ENCODE measurements at places on chromosomes 11 and 22.

DNA sequence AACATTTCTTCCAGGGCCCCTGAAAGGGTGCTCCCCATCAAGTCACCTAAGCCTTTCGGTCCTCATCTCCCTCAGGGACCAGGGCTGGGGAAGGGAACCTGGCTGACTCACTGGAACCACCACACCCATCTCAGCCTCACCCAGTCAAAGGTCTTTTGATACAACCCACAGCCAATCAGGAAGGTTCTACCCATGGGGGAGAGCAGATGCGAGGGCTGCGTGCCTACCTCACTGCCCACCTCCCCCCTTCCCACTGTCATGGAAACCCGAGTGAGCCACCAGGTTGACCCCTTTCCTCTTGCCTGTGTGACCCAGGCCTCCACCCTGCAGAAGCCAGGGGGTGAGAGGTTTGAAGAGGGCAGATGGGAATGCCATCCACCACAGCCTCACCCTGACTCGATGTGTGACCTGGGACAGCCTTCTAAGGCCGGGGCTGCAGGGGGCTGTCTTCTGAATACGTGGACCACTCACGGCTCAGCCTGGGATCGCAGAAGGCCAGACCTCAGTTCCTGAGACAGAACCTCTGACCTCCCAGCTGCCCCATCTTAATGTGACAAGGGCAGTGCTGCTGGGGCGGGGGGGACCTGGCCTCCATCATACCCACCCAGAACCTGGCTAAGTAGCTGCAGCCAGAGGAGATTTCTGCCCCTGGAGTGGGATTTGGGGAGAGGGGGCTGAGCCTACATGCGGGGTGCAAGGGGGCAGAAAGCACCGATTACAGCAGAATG lies 2.7 kb downstream of the MDK start:
- no peak for DNase-seq
- peaks cover 77% of the 10 kb centered on the region for H3K27me3 ChIP-seq
- no peaks in the 10 kb centered on the region for H3K36me3 ChIP-seq
- H3K4me1 ChIP-seq = peaks cover 6% of the 10 kb centered on the region
- no peak overlapping the region for H3K27ac ChIP-seq

GRCh38 chr22:47535681-47536080 lies 773.2 kb downstream of the TBC1D22A start:
- peaks cover 6% of the 10 kb centered on the region for H3K27me3 ChIP-seq
- no peak for DNase-seq
- no peaks in the 10 kb centered on the region for H3K4me1 ChIP-seq
- H3K36me3 ChIP-seq = no peaks in the 10 kb centered on the region

DNA sequence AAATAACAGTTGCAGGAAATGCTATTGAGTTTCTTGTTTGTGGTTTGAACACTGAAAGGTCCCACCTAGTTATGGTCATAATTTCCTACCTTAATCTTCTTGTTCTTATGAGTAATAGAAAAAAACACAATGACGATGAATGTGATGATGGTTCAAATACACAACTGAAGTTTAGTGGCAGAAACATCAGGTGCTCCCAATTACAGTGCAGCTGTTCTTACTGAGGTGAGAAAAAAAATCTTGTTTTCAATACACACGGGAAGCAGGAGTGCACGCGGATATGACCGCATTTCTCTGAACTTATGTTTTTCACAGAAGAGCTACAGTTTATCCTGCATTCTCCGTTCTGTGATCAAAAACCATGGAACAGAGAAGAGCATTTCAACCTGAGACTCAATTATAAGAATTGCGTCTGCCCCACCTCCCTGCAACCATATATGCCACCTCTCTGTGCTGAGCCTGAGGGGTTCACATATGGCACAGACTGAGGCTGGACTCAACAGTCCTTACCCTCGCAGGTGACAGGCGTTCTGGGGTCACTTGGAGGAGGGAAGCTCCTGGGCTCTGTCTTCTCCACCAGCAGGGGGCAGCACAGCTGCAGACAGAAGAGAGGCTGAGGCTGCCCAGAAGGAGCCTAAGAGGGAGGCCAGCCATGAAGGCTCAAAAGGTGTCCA lies 99.7 kb upstream of the IGLL5 start:
- peak; percentile 61 for DNase-seq
- H3K4me1 ChIP-seq = peaks cover 16% of the 10 kb centered on the region
- H3K27ac ChIP-seq = peak overlapping the region; percentile 80
- H3K4me3 ChIP-seq = no peak overlapping the region
- no peaks in the 10 kb centered on the region for H3K36me3 ChIP-seq

- no peak overlapping the region for H3K4me3 ChIP-seq
- no peaks in the 10 kb centered on the region for H3K36me3 ChIP-seq
- no peak for DNase-seq
These were observed 1.9 kb upstream of the CTSF start for GRCh38 chr11:66570079-66570849.

DNA sequence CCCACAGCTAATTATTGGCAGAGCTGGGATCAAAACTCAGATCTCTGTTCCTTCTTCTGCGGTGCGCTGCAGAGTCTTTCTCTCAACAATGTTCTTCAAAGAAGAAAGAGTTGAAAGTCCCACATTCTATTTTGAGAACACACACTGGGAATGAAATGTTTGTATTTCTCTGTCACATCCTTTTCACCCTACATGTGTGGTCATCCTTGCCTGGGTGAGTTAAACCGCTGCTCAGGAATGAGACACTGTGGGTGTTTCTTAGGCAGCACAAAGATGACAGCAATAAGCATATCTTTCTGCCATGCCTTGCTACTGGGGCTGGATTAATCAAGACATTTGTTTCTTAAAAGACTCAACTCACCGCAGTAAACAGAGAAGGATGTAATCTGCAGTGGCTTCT lies 222.6 kb downstream of the LARGE1 start:
- no peak for DNase-seq
- H3K4me3 ChIP-seq = no peak overlapping the region
- H3K4me1 ChIP-seq = no peaks in the 10 kb centered on the region
- no peaks in the 10 kb centered on the region for H3K27me3 ChIP-seq

- no peaks in the 10 kb centered on the region for H3K4me1 ChIP-seq
- no peak for DNase-seq
- no peaks in the 10 kb centered on the region for H3K27me3 ChIP-seq
- H3K27ac ChIP-seq = no peak overlapping the region
- no peak overlapping the region for H3K4me3 ChIP-seq
These were observed 31.7 kb downstream of the IMMP1L start for GRCh38 chr11:31477528-31478222.

GRCh38 chr11:44116234-44116830 lies 20.9 kb downstream of the EXT2 start:
- no peak for DNase-seq
- no peaks in the 10 kb centered on the region for H3K4me1 ChIP-seq
- no peaks in the 10 kb centered on the region for H3K36me3 ChIP-seq
- no peaks in the 10 kb centered on the region for H3K27me3 ChIP-seq

DNA sequence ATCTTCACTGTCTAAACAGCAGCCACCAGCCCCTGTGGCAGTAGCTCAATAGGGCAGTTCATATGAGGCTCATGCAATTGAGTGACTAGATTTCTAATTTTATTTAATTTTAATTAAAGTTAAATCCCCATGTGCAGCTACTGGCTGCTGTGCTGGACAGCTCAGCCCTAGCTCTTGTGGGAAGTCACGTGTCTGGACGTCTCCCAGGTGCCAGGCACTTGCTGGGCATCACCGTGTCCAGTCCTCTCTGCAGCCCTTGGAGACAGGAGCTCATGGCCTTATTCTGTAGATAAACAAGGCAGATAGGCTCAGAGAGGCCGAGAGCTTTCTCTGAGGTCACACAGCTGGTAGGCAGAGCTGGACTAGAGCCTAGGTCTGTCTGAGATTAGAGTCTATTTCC lies 95.0 kb downstream of the ARHGAP8 start:
- H3K27ac ChIP-seq = no peak overlapping the region
- H3K27me3 ChIP-seq = peaks cover 28% of the 10 kb centered on the region
- no peak overlapping the region for H3K4me3 ChIP-seq
- no peaks in the 10 kb centered on the region for H3K4me1 ChIP-seq
